ENCODE measurements at places on chromosomes 5 and 9.
A peak's percentile ranks its signal among the peaks of the same experiment; 100 is the strongest.

DNA sequence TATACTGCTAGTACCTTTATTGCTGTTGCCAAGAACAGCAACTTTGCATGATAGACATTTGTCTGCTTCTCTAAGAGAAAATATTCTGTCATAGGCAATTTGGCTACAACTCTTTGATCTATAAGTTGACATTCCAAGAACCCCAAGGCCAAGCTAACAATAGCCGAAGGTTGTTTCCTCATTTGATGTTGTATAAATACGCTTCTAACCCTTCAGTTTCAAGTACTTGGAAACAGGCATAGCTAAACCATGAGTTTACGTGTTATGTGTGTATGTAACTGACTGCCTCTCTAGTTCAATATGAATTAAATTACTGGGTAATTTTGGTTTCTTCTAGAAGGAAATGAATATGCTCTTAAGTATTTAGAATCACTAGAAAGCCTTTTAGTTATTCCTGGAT, 1034.0 kb downstream of the TLE4 start:
- DNase-seq = no peak

DNA sequence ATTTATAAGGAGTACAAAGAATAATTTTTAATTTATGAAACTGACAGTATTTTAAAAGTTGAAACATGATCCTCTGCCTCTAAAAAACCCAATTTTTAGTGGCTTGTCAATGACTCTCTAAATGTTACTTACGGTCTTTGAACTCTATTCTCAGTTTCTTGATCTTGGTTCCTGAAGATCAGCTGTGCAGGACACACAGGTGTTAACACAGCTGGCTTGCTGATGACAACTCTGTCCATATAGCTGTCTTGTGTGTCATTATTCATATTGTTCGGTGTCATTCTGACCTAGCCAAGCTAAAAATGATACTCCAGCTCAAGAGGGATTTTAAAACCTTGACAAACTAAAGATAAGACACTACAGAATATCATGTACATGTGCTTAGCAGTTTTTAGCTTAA, 314.5 kb downstream of the CCDC171 start:
- DNase-seq = no peak

DNA sequence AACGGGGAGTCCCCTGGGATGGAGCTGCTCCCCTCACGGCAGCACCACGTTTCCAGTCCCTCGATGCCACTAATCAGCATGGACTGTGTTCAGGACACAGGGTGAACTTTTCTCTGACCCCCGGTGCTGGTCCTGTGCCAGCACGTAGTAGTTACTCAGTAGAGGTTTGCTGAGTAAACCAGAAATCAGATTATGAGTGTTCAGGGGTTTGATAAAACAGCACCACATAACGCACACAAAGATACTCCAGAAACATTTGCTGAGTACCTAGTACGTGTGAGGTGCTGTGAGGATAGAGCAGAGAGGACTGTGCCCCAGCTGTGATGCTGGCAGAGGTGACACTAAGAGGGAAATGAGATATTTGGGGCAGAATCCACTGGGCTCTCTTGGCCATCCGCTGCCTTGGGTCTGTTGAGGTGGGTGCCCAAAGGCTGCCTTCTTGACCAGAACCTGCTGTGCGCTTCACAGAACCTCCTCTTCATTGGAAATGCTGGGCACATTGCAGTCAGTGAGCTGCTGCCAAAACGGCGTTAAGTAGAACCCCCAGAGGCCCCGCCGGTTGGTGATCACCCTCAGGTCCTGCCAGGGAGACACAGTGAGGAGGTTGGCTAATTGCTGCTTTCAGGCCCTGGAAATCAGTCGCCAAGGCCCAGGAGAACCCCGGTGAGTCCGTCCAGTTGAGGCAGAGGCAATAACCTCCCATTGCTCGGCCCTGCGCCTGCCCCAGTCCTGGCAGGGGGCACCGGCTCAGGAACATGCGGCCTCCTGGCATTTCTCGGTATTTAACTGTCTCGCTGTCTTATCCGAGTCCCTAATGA, 49.4 kb downstream of the NEURL1B start:
- no peak for DNase-seq

- DNase-seq = no peak
These were observed 113.8 kb upstream of the SPATA31D4 start for GRCh38 chr9:81814401-81814793.

DNA sequence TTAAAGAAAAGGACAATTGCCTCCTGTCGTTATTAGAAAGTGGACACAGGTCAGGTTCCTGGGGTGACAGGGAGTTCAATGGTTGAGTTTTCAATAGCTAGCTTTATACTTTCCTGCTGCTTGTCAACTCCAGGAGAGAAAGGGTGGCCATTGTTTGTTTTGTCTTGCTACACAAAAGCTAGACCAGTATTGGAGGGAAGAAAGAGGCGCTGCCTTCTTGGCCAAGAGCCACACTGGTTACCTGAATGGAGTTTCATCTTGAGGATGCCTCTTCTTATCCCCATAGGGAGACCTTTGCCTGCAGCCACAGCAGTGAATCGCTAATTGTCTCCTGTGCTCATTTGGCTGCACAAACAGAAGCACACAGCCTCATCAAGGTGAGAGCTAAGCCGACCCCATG, 279.4 kb upstream of the GRIA1 start:
- DNase-seq = no peak

DNA sequence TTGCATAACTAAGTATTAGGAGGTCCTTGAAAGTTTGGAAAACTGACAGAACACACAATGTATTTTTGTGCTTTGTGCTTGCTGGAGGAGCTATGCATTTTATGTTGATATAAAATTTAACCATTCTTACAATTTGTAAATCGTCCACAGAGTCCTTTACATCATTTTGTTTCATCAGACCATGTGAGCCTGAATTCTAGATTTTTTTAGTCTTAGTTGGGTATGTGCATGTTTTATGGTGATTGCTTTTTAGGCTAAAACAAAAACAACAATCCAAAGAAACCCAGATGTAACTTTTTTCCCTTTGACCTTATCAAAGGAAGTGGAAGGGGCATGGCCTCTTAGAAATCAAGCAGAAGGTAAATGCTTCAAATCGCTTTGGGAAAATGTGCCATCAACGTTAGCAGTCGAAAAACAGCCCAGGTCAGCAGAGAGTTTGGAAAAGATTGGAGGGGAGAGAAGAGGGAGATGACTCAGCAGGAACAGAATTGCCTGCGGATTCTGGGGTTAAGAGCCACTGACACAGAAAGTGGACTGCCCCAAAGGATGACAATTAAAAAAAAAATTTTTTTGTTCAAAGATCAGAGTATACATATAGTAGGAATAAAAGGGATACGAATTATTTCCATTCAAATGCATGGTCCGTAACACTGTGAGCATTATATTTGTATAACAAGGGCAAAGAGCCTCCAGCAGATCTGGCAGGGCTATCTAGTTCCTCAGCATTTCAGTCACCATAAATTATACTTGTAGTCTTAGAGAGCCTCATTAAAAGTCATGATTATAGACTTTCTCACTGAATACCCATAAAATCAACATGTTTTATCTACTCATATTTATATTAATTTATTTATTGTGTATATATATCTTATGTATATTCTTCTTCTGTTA, 253.5 kb upstream of the HAPLN1 start:
- DNase-seq = no peak

DNA sequence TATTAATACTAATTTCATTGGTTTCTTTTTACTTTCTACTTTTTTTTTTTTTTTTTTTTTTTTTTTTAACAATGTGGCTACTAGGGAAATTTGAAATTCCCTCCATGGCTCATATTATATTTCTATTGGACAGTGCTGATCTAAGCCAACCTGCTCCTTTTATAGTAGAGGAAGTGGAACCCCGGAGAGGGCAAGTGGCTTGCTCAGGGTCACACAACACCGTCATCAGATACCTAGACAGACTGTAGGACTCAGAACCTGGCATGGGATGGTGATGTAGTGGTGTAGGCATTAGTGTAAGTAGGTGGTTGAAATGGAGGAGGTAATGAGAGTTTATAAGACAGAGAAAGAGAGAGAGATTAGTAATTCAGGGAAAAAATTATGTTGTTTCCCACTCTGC, 10.8 kb downstream of the ZNF618 start:
- DNase-seq = peak; percentile 36

DNA sequence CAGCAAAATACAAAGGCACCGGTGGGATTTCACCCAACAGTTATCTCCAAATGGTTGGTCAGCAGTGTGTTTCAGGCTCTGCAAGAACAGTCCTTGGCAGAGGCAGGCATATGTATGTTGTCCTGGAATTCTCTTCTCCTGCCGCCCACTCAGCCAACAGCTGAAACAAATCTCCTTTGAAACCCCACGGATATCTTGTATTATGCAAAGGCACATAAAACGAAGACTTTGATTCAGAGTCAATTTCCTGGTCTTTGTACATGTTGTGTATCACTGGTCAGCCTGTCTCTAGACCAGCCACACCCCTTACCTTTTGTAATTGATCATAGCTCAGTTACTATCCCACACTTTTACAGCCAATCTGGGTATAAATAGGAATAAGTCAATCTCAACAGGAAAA, 29.2 kb downstream of the FREM1 start:
- DNase-seq = no peak

DNA sequence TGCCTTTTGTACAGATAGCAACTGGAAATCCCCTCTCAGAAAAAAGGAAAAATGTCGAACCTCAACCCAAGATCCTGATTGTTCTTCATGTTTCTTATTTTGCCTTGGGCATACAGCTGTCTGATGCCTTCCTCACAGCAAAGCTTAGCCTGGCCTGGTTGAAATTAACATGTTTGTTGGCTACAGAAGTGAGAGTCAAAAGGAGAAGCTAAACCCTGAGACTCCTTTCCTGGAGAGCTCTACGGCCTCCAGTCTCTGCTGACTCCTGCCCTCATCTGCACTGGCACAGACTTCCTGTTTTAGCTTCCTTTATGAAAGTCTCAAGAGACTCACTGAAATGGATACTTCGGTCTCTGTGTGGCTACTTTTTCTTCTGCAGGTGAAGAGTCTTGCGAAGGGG, 186.7 kb downstream of the PARP8 start:
- DNase-seq = no peak

DNA sequence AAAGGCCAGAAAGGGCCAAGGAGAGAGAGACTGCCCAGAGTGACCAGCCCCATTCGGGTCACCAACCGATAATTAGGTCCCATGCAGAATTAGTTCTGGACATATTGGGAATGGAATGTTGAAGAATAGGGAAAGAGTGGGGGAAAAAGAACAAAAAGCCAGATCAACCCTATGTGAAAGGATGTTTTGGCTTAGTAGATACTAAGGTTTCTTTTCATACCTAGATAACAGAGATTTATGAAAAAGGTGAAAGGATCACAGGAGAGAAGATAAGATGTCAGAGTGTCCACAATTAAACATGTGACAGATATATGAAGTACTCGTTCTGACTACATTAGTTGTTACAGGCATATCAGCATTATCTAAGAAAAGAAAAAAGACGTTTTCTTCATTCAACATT, 52.1 kb downstream of the MARCHF3 start:
- no peak for DNase-seq

DNA sequence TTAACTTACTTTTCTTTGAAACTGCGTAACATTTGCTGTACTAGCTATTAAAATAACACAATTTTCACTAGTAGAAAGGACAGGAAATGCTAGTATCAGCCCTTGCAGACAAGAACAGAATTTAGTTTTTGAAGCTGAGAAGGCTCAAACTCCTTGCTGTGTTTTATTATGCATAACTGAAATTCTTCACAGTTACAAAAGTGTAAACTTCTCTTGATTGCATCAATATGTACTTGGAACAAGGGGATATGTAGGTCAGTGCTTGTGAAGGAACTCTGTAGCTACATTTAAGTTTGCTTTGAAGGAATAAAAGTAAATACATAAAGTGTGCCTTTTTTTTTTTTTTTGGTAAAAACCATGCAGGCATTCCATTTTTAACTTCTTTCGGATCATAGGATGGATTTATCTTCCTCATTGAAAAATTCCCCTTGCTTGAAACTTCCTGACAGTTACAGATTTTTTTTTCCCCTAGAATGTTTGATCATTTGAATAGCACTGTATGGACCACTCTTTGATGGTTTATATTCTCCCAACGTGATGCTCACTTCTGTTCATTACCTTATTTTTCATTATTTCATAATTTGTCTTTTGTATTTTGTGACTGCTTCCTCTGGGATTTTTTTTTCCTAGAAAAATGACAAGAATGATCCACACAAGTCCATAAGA, 94.9 kb upstream of the DAB2 start:
- no peak for DNase-seq

GRCh38 chr9:135179976-135180375, 92.5 kb downstream of the OLFM1 start:
- DNase-seq = no peak

DNA sequence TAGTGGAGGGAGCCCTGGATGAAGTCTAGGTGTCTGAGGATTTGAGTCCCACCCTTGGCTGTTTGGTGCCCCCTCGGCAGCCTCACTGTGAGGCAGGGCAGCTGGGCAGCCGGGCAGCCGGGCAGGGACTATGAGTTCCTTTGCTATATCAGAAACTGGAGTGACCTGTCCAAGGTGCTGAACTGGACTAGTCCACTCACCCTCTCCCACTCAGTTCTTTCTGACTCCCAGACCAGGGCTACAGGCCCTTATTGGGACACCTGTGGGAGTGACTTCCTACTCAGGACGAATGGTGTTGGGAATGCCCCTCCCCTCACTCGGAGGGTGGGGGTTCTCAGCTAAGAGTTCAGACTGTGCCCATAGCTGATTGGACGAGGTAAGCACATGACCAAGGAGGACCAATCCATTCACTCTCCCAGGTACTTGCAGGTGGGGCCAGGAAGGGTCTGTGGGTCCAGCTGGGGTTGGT, 34.1 kb upstream of the RAPGEF1 start:
- DNase-seq = peak; percentile 76

DNA sequence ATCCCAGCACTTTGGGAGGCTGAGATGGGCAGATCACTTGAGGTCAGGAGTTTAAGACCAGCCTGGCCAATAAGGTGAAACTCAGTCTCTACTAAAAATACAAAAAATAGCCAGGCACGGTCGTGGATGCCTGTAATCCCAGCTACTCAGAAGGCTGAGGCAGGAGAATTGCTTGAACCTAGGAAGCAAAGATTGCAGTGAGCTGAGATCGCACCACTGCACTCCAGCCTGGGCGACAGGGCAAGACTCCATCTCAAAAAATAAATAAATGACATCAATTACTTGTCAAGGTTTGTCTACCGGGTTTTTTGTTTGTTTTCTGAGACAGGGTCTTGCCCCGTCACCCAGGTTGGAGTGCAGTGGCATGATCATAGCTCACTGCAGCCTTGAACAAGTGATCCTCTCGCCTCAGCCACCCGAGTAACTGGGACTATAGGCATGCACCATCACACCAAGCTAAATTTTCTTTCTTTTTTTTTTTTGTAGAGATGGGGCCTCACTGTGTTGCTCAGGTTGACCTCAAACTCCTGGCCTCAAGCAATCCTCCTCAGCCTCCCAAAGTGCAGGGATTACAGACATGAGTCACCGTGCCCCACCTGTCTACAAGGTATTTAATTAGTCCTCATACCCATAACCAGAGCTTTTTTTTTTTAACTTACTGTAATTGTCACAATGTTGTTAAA, 64.9 kb downstream of the SUSD1 start:
- DNase-seq = no peak

- no peak for DNase-seq
These were observed 98.9 kb upstream of the TAF11L2 start for GRCh38 chr5:17398866-17399835.
